T-helper 22 cell (primary cell): ENCODE measurements at places on chromosomes 6 and 20.

GRCh38 chr6:33944686-33945411, 141.0 kb upstream of the MLN start:
- DNase-seq, result no peak

DNA sequence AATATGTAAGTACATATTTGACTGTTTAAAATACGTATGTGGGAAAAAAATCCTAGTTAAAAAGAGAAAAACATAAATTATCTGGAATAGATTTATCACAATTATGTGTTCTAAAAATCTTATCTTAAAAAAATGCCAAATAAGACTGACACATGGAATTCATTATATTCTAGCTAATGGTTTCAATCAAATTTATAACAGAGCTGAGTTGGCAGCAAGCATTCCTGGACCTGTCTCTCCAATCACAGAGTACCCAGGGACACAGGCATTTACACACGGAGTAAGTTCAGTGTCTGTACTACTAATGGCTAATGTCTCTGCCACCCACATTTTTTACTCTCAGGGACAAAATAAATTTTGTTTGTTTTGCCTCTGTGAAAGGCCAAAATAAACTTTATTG, 122.3 kb downstream of the RPS12 start:
- DNase-seq, result no peak

DNA sequence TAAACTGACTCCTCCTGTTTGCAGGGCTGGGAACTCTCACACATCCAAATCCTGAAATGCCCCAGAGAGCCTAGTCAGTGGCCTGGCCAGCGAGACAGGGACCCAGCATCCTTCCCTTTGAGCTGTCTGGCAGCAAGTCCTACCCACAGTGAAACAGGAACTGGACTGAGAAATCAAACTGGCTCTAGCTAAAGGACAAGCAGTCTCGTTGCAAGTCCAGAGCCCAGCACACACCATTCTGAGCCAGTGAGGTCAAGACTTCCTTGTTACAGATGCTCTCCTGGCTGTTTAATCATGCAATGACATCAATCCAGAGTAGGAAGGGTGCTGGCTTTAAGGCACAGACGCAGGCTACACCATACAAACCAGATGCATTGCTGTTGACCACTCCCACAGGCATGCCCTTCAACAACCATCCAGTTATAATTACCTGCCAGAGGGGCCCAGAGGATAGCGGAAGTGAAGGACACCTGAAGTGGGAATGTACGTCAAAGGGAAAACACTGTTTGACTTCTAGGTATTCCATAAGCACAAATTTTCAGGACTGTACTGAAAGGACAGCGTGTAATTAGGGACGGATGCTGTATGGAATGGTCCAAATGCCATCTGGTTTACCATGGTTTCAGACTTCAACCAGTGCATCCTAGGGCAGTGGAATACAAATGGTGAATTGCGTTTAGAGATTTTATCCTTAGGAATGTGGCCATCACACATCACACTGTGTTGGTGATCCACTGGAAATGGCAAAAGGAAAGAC, 114.4 kb downstream of the SLC23A2 start:
- DNase-seq, result no peak

GRCh38 chr6:35038076-35038475, 103.1 kb downstream of the TCP11 start:
- no peak for DNase-seq

DNA sequence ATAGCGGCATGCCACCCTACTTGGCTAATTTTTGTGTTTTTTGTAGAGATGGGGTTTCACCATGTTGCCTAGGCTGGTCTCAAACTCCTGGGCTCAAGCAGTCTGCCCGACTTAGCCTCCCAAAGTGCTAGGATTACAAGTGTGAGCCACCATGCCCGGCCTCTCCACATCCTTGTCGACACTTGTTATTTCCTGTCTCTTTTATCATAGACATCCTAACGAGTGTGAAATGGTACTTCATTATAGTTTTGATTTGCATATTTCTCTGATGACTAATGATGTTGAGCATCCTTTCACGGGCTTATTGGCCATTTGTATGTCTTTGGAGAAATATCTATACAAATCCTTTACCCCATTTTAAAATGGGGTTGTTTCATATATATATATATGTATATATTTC, 39.0 kb upstream of the ASXL1 start:
- no peak for DNase-seq

DNA sequence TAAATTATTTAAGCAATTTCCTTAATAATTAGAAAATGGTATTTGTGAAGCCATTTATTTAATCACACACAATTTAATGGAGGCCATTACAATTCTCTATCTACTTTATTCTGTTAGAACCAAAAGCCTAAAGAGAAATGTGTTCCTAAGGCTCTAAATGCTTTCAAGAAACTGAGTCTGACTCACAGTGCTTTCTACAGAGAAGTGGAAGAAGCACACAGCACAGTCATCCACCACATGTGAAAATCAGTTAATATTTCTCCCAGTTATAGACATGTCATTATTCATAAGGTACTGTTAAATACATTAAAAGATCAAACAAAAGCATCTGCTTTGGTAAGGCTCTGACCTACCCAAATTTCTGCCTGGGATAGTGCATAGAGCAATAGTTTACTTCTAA, 214.4 kb downstream of the ALDH8A1 start:
- DNase-seq, result no peak

- DNase-seq, result no peak
Observed at GRCh38 chr6:34664256-34664971, 32.2 kb downstream of the ILRUN start.

GRCh38 chr20:61138566-61138965, 113.5 kb upstream of the CDH4 start:
- DNase-seq, result no peak

DNA sequence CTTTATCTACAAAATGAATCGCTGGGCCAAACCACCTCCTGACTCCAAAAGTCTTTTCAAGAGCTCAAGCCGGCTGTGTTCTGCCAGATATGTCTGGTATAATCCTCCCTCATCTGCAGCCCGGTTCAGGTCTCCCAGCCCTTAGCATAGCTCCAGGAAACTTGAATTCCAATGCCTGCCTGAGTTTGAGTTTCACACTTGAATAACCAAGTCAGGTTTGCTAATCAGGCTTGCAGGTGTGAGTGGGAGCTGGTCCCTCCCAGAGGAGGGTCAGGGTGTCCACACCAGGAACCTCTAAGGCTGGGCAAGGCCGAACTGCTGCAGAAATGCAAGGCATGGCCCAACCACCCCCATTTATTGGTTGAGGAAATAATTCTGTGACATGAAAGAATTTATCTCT, 96.6 kb downstream of the TMEM242 start:
- DNase-seq, result no peak

DNA sequence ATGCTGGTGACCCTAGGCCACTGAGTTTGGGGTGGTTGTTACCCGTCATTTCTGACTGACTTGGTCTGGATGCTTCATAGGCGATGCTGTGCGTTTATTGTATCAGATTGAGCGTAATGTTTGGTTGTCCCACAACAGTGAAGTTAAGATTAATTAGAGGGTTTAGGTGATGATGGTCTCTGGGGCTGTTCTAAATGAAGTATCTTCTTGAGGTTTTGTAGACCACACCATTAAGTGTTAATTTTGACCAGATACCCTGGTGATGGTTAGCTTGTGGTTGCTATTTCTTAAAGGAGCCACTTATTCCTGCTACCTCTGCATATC, 132.8 kb downstream of the ARID1B start:
- no peak for DNase-seq

DNA sequence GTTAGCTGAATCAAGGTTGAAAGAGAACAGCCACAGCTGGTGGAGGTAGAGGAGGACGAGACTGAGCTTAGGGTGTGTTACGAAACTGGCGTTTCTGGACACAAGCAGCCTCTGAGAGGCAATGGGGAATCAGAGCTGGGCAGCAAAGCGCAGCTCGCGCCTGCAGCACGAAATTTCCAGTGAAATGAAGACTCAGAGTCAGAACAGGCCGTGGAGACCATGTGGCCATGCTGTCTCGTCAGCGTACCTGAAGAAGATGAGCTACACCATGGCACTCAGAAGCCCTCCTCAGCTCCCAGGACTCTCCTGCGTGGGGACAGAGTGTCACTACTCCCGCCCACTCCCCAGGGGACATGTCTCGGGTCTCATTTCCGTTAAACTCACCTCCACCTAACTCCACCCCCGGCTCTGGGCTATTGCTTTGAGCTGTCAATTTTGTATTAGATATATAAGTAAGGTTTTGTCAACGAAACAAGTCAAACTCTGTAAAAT, 256.9 kb downstream of the ERMARD start:
- DNase-seq, result no peak

- no peak for DNase-seq
Observed at GRCh38 chr6:4084444-4085331, 5.8 kb upstream of the FAM217A start.
